ENCODE measurements at places on chromosomes 5 and 9. TPM values are rescaled to one million over a fixed set of nuclear protein-coding genes. Genes with fewer than 3 reads are reported as not detected.

Gene PCDHB10
- 0.17 TPM for total RNA-seq

Gene SSBP2
- 10.1 TPM for total RNA-seq

- no peak for DNase-seq
Observed at GRCh38 chr9:23006127-23006526, 559.5 kb downstream of the DMRTA1 start.

GRCh38 chr9:38362852-38363588 is 29.5 kb upstream of the ALDH1B1 start:
- no peak for DNase-seq

Gene ADRA1B
- total RNA-seq: 13.1 TPM

Gene FBXW11
- 31.0 TPM for total RNA-seq

Gene SPAAR
- total RNA-seq: 2.4 TPM

DNA sequence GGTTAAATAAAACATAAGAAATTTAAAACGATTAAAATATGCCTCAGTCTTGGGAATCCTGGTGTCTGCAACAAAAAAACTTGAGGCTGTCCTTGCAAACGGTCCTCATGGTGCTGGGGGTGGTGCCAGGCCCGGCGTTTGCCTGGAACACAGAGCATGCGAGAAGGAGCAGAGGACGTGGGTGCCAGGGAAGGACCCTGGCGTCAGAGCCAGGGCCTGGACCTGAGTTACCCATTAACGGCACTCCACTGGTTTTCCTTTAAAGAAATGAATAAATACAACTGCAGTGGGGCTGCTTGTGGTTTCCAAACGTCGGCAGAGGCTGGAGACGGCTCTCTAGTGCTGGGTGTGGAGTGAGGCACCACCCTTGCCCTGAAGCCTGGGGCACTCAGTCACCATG is at the start of gene SLC6A18:
SLC6A18 (plus strand) TSS at position 301 of the 400 bp plus-strand sequence; CDS start at position 398, 97 bp downstream.
- no peak for DNase-seq

- no peak for DNase-seq
Observed at GRCh38 chr5:134248256-134248655, 22.4 kb upstream of the PPP2CA start.

Gene IL7R
- 5.4 TPM for total RNA-seq

DNA sequence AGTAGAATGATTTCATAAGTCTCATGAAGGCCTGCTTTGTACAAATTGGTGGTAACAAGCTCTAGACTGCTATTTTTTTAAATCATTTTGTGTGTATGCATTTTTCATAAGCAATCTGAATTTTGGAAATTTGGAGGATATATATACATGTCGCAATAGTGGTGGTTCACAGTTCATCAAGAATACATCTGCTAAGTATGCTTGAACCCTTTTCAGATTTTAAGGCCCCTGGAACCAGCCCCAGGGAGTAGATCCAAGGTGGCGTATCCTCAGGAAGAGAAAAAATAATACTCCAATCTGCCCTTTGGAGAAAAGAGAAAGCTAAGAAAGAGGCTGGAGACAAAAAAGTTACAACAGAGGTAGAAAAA is 141.6 kb downstream of the HINT1 start:
- no peak for DNase-seq

Gene PCDHB2
- 0.08 TPM for total RNA-seq

Gene PHF24
- total RNA-seq: 0.17 TPM

Gene SLC34A1
- 1.0 TPM for total RNA-seq

Gene WHRN
- 0.42 TPM for total RNA-seq

DNA sequence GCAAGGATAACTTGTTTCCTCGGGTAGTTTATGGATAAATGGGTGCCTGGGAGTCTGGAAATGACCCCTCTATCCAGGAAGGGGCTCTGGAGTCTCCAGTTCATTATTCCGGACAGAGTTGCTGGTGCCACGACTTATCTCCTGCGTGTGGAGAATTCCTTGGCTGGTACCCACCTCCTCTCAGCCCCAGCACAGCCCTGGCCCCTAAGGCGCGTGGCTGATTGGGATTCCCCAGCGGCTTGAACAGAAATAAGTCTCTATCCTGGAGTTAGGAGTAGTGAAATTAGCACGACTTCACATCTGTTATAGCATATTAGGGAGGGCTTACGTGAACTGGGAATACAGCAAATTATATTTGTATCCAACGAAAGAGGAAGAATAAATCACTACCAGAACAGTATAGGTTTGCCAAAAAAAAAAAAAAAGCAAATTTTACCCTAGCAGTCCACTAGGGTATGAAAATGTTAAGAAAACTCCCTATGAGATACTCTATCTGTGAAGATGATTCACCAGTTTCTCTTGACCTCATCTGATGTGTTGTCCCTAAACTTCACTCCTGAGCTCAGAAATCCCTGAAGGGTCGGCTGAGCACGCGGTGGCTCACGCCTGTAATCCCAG is 172.5 kb upstream of the OTULINL start:
- DNase-seq: no peak

Gene HMCN2
- 1.8 TPM for total RNA-seq

Gene IFNA13
- total RNA-seq: not detected

DNA sequence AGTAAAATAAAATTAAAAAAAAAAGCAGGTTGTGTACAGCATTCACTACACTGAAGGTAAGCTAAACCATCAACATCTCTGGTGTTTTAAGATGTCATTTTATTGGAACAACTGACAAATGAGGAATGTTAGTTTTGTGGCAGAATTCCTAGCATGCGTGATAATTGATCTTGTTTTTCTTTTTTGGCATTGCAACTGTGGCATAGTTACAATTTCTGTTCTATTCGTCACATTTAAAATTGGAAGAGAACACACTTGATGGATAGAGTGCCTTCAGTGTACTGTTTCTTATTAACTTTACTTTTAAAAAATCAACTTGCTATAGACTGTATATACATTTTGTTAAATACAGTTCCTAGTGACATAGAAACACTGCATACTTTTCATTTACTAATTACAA is 43.6 kb upstream of the TNFSF15 start:
- no peak for DNase-seq

Gene MAMDC4
- total RNA-seq: 8.1 TPM

- DNase-seq: no peak
Observed at GRCh38 chr5:72377910-72378638, 57.9 kb downstream of the PTCD2 start.

Gene ANKRD18B
- total RNA-seq: 0.59 TPM

- no peak for DNase-seq
Observed at GRCh38 chr5:51396797-51397196, 13.5 kb downstream of the ISL1 start.

Gene PCDHA7
- 0.05 TPM for total RNA-seq

DNA sequence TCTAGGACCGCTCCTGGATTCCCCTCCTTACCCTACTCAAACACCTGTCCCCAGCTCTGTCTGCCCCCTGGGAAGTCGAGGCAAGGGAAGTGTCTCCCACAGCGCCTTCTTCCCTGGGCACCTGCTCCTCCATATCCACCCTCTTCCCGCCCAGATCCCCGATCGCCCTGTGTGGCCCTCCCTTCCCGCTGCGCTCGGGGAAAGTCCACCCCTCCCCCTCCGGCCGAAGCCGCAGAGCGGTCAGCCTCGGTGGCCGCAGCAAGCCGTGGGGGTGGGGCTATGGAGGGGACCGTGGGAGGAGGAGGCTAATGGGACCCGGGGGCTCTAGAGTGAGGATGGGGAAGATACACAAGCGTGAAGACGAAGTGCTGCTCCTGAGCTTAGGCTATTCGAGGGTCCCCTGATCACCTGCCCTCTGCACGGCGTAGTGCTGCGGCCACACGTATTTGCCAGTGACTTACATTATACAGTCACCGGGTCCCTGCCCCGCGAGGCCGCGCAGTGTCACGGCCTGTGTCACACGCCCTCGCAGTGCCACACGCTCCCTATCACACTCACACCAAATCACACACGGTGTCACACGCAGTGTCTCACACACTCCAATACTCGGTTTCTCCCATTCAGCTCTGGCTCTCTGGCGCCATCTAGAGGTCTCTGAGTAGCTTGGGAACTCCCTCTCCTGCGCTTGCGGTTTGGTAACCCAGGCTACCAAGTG is 658 bp upstream of the PCDH1 start:
- DNase-seq: peak; percentile 90

DNA sequence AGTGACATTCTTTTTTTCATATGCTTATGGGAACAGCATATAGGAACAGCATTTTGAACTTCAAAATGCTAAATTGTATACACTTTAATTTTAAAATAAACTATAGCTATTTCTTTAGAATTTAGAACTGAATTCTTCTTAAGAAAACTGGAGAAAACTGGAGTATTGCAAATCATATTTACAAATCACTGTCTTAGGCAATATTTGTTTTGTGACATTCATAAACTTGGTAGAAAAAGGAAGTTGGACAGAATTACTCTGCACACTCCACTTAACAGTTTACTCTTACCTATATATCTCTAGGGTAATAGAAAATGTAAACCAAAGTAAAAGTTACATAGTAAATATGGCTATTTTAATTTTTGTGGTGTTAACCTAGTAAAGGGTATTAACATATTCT is 3.1 kb downstream of the DMRTA1 start:
- DNase-seq: no peak

Gene CCL27
- not detected for total RNA-seq

DNA sequence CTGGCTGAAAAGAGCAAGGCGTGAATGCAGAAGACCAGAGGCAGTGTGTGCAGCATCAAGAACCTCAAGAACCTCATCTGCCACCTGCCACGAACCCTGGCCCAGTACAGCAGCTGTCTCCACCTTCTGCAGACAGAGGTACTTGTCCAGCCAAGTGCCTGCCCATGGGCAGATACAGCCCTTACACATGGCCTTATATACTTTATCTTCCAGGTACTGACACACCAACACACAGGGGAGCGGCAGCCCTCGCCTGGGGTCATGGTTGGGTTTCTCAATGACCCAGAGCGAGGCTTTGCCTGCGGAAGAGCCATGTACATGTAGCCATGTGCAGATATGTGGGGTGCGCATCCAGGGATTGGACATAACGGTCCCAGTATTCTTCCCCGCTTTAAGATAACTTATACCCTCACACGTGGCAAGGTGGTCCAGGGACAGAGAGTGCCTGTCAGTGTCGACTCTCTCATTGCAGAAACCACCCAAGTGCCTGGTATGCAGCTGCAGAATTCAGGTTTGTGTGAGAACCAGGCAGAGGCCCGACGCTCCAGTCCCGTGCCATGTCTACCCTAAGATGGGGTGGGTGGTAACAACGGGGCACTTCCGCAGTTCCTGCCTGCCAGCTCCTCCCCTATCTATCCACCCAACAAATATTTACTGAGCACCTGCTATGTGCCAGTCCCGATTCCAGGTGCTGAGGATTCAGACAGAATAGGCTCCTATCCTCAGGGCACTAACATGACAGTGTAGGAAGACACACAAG is 206.9 kb downstream of the FSTL4 start:
- peak; percentile 26 for DNase-seq

DNA sequence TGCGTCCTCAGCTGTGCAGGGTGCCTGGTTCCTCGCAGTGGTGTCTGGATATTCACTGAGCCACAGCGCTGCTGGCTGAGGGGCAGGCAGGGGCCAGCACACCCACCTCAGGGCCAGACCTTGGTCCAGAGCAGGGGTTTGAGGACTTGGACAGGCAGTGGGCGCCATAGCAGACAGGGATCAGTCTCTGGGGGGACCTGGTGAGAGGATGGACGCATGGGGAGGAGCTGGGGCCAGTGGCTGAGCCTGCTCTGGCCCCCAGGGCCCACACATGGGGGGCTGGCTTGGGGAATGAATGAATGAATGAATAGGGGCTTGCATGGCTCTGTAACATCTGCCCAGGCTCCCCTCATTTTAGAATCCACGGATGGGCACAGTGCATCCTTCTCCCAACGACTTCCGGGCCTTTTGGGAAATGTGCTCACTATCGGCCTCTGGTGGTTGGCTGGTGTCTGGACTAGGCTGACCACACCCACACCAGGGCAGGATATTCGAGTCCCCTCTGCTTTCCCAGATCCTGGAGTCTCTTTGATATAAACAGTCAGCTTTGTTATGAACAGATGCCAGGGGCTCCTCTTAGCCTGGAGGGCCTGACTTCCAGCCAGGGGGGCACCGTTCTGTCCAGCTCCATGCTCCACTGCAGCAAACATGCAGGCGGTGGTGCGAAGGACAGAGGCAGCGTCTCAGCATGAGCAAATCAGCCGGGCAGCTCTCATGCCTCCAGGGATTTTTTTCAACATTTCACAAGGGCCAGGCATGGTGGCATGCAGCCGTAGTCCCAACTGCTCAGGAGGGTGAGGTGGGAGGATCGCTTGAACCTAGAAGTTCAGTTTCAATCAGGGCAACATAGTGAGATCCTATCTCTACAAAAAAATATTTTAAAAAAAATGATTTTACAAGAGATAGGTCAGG is 62.6 kb downstream of the NEK6 start:
- DNase-seq: peak; percentile 70

Gene IL13
- not detected for total RNA-seq

DNA sequence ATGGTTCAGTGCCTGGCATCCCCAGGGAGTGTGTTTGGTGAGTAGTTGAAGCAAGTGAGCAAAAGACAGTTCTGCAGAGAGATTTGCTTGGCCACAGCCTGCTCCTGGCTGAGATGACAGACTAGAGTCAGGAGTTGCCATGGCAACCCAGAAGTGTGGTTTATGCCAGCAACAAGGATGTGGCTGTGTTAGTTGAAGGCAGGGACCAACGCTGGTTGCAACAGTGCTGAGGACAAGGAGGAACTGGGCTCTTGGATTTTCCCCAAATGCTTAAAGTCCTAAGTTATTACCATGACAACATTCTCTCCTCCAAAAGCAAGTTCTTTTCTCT is 2.7 kb downstream of the NXNL2 start:
- DNase-seq: no peak

DNA sequence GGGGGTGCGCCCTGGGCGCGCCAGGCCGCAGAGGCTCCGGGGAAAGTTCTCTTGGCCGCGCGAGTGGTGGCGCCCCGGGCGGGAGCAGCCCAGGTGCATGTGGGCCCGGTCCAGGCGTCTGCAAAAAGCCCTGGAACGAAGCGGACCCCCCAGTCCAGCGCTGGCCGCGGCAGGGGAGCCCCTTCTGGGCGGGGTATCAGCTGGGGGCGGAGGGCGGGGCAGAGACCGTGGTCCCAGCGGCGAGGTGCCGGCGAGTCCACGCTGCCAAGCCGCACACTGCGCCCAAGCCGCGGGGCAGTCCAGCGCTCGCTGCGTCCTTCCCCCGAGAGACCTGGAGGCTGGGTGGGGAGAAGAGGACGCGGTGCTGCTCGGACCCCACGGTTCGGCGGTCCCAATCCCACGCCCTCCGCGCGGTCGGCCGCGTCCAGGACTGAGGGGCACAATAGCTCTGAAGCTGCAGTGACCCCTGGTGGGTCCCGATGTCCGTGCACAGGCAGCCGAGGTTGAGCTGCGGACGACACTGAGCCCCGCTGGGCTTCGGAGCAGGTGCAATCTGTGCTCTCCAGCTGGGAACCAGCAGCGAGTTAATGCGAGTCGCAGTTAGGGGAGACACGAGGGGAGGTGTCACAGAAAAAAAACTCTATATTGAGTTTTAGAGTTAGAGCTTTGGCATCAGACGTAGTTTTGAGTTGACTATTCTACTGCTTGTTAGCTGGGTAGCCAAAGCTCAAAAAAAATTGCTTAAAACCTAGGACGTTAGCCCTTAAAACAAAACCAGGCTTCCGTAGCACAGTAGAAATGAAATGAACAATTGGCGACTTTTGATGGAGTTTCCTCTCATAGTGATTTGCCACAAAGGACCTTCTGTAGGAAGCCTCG is 1.1 kb upstream of the EPB41L4A start:
- peak; percentile 79 for DNase-seq

DNA sequence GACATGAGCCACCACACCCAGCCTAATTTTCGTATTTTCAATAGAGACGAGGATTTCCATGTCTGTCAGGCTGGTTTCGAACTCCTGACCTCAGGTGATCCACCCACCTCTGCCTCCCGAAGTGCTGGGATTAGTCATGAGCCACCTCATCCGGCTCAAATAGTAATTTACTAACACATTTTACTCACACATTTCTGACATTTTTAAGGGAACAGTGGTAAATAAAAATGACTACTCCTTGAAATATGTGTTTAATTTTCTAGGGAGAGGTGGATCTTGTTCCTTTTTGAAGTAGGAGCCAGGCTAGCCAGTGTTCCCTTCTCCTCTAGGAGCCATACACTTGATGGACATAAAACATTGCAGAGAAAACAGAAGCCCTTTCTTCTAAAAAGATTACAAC is 55.2 kb upstream of the ERBIN start:
- no peak for DNase-seq

Measured in liver (tissue), 10 donors.